ENCODE measurements at places on chromosomes 3 and 15.

GRCh38 chr3:134370611-134371531, 3.4 kb downstream of the AMOTL2 start:
- no peak for DNase-seq

DNA sequence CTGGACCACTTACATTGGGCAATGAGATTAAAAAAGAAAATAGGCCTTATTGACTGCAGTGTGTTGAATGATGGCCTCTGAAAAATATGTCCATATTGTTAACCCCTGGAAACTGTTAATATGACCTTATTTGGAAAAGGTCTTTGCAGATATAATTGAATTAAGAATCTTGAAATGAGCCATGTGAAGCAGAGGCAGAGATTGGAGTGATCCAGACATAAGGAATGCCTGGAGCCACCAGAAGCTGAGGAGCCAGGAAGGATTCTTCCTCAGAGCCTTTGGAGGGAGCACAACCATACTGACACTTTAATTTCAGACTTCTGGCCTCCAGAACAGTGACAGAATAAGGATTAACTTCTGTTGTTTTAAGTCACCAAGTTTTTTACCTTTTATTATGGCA, 510.4 kb upstream of the AGTR1 start:
- DNase-seq, result no peak

GRCh38 chr3:31448882-31449243, 83.9 kb upstream of the STT3B start:
- DNase-seq, result no peak

- DNase-seq, result no peak
Measured at GRCh38 chr3:123341871-123342630, 106.8 kb downstream of the ADCY5 start.

GRCh38 chr3:112415390-112415789, 82.4 kb downstream of the CD200 start:
- DNase-seq, result no peak

DNA sequence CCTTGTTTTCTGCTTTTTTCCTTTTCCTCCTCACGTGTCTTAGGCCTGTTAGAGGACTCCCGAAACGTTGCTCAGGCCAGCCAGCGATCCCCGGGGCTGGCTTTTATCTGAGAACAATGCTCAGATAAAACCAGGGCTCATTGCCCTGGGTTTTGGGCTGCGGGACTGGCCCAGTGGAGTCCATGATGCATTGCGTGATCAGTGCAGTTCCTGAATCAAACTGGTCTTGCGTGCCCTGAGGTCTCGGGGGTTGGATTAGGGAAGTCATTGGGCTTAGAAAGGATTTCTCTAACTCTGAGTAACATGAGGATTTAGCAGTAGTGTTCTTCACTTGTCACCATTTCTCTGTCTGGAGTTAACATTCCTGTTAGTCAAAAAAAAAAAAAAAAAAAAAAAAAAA, 66.3 kb downstream of the CCR1 start:
- no peak for DNase-seq

DNA sequence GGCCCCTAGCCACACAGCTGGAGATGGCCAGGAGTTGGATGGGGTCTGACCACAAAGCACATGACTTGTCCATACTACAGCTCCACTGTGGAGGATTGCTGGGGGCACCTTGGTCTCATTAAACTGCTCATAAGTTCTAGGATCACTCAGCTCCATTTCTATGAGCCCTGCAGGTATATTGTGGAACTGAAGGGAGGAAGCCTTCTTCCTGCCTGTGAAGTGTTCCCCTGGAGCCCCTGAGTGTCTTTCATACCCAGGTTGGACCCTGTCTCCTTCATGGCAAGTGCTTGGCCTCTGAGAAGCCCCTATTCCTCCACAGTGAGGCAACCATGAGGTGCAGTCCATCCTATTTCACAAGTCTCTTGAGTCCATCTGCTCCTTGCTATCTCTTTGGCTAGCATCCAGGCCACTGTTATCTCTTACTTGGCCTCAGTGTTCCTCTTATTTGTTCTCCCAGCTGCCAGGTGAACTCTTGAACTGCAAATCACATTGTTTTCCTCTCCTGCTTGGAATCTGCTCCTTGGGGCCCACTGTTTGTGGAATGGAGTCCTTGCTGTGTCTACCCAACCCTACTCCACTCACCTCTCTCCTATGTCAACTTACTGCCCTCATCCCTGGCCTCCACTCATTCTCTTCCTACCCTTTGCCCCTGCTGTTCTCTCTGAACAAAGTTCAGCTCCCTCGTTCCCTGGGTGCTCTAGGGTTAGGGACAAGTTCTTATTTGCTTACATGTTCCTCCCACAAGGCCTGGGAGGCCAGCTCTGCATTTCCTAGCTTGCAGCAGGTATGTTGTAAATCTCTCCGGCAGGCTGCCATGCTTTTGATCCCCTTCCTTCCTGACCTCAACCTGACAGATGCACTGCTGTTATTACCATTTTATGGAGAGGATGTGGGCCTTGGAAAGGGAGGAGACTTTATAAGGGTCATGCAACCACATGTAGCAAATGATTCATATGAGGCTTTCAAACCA, 1.2 kb downstream of the ACOX2 start:
- DNase-seq, result peak; percentile 88

DNA sequence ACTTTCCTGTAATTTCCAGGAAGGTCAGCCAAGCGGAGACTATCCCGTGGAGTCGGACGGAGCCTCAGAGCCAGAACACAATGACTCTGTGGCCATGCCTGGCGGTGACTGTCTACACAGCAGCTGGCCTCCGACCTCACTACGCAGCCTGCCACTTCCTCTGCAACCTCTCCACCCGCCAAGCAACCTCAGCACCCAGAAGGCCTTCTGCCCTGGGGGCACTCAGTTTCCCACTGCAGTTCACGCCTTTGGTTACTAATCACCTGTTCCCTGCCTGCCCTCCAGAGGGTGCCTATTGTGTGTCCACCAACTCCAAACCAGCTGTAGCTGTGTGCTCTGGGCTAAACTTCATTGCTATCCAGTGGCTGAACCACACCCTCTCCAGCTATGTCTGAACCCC, 44.0 kb downstream of the TM2D3 start:
- peak; percentile 27 for DNase-seq

DNA sequence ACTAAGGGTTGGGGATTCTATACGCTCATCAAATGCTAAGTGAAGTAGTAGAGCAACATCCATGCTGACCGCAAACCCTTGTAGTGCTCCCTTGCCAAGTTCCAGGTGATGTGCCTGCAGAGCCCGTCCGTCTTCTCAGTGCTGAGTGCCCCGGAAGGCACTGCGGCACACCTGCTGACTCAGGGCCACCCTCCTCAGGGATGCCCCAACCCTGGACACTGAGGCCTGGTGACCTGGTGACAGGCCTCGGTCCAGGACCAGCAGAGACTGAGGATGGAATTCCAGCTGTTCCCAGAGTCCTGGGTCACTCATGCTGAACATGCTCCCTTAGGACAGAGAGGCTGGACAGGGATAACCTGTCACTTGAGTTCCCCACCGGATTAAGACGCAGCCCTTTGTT, 422.5 kb downstream of the OCA2 start:
- no peak for DNase-seq
